Dermis microvascular lymphatic vessel endothelial cell (primary cell): ENCODE measurements at places on chromosomes 7 and 10. TPM values are rescaled to one million over a fixed set of nuclear protein-coding genes. Genes with fewer than 3 reads are reported as not detected.

The MOGAT3 gene
- total RNA-seq: not detected in 2 replicates

DNA sequence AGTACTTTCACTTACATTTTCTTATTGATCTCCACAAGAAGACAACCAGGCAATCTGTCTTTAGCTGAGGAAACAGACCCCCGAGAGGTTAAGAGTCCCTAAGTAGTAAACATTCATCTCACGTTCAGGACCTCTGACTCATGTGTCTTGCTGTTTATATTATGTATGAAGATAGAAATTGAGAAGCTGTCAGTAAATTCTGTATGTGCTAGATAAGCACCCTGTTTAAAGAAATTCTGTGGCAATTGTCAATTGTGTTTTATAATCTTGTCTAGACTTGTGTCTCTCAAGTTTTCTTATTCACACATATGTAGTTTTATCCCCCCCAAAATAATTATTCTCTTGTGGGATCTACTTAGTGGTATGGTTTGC is 14.5 kb downstream of the ADK start:
- no peak for DNase-seq

DNA sequence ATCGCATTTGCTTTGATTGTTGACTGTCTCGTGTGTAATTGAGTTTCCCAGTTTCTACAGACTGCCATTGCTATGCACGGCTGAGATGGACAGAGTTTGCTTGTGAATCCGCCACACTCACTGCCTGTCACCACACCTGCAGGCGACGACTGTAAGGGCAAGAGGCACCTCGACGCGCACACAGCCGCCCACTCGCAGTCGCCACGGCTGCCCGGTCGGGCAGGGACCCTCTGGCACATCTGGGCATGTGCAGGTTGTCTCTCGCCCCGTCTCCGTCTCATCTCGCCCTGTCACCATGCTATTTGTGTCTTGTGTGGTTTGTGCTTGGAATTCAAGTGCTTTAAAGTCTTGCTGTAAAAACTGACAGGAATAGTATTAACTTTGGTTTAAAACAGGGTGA is 17.5 kb downstream of the SUN1 start:
- DNase-seq: no peak

DNA sequence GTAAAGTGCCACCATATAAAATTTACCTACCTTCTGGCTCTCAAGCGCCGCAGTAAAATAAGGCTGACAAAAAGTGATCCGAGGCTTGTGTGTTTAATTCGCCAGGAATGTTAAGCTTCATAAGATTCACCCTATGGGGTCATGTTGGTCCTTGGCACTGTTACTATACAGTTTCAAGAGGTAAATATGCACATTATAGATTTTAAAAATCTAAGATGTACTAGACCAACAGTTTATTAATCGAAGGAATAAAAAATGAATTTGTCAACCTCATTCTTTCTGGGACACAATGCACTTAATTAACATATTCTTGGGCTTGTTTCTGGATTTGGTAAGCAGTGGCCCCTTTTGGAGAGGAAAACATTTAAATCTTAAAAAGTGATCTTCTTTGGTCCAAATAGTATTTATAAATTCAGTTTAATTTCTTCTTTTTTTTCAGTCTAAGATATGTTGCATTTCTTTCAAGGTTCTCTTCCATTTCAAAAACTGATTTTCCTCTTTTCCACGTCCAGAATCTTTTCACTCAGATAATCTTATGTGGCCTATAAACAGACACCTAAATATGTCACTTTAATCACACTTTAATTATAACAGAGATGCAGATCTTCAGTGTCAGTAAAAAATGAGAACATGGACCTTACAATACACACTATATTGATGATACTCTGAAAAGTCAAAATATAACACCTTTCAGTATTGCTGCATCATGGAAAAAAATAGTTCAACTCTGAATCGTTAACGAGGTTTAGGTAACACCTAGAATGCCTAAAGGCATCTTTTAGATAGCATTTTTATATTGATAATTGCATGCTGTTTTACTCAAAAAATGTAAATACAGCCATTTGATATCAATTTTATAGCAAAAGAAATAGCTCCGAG is 3.8 kb upstream of the SKIDA1 start:
- DNase-seq: no peak

The DYNC1I1 gene
- 11.4 and 14.0 TPM in 2 replicates for total RNA-seq

GRCh38 chr7:92615861-92616260 is 25.7 kb upstream of the FAM133B start:
- DNase-seq: no peak

- DNase-seq: no peak
These were observed 614.7 kb upstream of the FOXK1 start for GRCh38 chr7:4067476-4067760.

DNA sequence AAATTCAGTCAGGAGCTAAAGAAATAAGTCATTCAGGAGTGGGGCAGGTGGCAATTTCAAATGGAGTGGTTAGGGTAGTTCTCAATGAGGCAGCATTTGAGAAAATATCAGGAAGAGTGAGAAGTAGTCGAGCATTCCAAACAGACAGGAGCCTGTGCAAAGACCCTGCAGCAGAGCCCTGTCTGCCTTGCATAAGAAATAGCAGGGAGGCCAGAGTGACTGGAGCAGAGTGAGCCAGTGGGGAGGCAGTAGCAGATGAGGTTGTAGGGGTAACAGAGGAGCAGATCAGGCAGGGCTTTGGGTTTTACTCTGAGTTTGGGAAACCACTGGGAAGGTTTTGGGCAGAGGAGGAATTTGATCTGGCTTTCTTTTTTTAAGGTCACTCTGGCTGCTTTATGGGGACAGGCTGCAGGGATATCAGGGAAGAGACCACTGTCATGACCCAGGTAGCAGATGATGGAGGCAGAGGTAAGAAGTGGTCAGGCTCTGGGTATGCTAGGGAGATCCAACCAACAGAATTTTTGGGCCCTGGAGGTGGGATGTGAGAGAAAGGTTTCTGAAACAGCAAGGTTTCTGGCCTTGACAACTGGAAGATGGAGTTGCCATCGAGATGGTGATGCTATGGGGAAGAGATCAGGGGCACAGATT is 1.3 kb upstream of the BLVRA start:
- DNase-seq: no peak

The THSD7A gene
- total RNA-seq: 15.8 and 24.9 TPM in 2 replicates

DNA sequence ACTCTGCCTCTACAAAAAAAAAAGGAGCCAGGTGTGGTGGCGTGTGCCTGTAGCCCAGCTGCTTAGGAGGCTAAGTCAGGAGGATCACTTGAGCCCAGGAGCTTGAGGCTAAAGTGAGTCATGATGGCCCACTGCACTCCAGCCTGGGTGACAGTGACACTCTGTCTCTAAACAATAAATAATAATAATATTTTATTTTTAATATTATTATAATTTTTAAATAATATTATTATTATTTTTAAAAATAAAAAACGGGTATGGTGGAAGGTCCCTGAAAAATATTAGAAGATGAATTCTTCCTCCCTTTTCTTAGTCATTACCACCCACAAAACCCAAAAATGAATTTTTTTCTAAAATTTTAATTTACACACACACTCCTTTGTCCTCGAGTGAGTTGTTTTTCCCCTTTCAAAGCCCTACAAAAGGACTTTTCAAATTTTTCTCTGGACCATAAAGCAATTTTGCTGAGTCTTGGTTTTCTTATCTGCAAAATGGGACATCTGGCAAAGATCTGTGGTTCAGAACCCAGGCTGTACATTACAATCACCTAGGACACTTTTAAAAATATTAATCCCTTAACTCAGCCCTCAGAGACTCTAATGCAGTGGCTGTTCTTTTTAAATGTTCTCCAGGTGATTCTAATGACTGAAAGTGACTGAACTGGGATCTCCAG is 174.0 kb upstream of the NEBL start:
- DNase-seq: no peak

- no peak for DNase-seq
These were observed 312.8 kb downstream of the PHTF2 start for GRCh38 chr7:78111386-78111785.

DNA sequence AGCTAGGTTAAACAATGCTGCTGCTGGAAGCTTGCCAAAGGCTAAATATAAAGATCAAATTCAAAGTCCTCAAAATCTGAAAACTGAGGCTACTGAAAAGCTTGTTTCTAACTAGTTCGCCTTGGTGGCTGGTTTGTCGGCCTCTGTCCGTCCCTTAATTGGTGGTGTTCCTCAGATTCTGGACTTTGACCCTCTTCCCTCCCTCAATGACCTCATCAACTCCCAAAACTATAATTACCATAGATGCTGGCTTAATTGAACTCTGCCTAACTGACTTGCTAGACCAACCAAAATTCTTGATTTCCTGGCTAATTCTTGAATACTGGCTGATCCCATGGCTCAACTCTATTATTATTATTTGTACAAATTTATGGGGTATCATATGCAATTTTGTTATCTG is 15.6 kb downstream of the ARHGAP21 start:
- DNase-seq: no peak

The NUTM2E gene
- 0.13 TPM in 1 of 2 replicates, not detected in the other for total RNA-seq

The CTAGE15 gene
- 0.13 TPM in 1 of 2 replicates, not detected in the other for total RNA-seq

DNA sequence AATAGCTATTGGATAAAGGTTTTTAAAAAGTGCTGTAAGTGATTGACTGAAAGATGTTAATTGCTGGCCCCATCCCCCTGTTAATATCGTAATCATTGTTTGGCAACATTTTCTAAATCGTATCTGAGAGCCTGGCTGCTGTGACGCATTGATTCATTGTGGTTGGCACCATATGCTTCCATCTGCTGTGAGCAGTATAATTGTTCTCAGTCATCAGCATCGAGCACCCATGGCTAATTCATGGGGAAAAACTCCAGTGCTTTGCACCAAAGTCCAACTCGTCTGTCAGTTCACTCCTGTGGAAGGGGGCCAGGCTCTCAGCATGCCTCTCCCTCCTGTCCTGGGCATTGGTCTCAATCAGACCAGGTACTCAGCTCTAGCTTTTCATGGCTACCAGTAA is 205.2 kb downstream of the STK31 start:
- DNase-seq: no peak

The NPSR1 gene
- not detected in 2 replicates for total RNA-seq

- peak; percentile 22 for DNase-seq
These were observed 26.9 kb downstream of the ABLIM1 start for GRCh38 chr10:114631090-114631665.

The GIMAP7 gene
- 64.4 and 108 TPM in 2 replicates for total RNA-seq

- no peak for DNase-seq
These were observed 61.1 kb downstream of the GRID1 start for GRCh38 chr10:86305521-86305920.

The PIK3CG gene
- 3.6 and 4.4 TPM in 2 replicates for total RNA-seq

DNA sequence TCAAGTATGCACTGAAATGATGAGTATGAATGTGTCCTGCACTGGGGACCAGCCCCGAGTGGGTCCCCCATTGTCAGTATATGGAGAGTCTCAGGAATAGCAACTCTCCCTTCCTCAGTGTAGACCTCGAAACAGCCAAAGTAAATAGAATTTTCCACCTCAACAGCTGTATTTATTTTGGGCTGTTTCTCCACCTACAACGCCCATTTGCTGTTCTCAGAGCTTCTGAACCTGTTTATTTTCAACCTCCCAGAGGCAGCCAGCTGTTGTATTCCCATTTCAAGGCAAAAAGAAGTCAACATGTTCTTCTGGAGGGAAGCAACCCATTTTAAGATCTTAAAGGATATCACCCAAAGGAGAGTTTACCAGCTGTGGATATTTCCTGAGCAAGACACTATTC is 59.6 kb upstream of the BICC1 start:
- DNase-seq: no peak

The ELMO1 gene
- total RNA-seq: 30.3 and 46.7 TPM in 2 replicates

- DNase-seq: no peak
These were observed 87.6 kb downstream of the XRCC2 start for GRCh38 chr7:152588350-152588749.

GRCh38 chr10:121655254-121656144 is 57.3 kb upstream of the FGFR2 start:
- DNase-seq: no peak

DNA sequence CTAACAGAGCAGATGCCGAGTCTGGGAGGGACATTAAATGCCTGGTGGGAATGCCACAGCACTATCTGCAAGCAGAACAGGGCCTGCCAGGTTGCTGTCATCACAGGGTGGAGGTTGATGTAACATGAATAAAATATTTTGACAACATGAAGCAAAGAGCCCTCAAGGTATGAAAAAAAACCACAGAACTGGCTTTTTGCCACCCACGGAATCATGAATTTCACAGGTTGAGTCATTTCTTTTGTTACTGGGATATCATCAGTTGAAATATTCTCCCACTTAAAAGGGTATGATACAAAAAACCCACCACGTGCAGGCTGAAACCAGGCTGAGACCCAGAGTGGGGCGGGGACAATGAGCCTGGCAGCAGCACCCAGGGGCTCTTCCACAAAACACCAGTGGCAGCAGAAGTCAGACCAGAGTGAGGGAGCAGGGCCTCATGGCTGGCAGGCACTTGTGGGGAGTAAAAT is 220.1 kb downstream of the TNS3 start:
- peak; percentile 68 for DNase-seq

DNA sequence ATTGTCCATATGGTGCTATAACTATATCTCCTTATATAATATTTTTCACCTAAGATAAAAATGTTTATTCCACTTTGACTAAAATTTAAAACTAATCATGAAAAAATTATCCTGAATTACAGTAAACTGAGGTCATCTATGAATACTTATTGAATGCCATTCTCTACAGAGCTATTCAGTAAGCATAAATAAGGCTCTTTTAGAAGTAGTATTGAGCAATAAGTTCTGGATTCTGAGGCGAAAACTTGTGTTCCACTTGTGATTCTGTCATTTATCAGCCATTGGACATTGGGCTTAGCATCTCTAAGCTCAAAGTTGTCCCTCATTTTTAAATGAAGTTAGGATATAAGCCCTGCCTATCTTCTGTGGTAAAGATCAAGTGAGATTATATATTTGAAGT is 130.8 kb downstream of the WNT2 start:
- DNase-seq: no peak

GRCh38 chr10:75646218-75646915 is 214.9 kb downstream of the LRMDA start:
- no peak for DNase-seq

The TRIM50 gene
- total RNA-seq: not detected in 2 replicates
